ENCODE measurements at places on chromosomes 1 and 21. TPM values are rescaled to one million over a fixed set of nuclear protein-coding genes. Genes with fewer than 3 reads are reported as not detected.

Gene FAM167B
- total RNA-seq, result 0.35 TPM

Gene TEDDM1
- total RNA-seq, result not detected

Gene PDPN
- 2.5 TPM for total RNA-seq

Gene MIXL1
- total RNA-seq, result not detected

Gene RGS7
- under 0.01 TPM for total RNA-seq

Gene KCNA2
- total RNA-seq, result not detected

Gene FALEC
- 0.86 TPM for total RNA-seq
